ENCODE measurements at places on chromosomes 2 and 18. TPM values are rescaled to one million over a fixed set of nuclear protein-coding genes. Genes with fewer than 3 reads are reported as not detected.

Gene DSC2
- total RNA-seq: under 0.01 TPM

Gene DTYMK
- 83.3 TPM for total RNA-seq

Gene RAB17
- total RNA-seq: 0.12 TPM

Gene CD207
- not detected for total RNA-seq

Gene AGBL5
- total RNA-seq: 23.9 TPM

Gene SIX3
- total RNA-seq: under 0.01 TPM

Gene SP5
- not detected for total RNA-seq

Gene DSG4
- not detected for total RNA-seq

Gene SP9
- total RNA-seq: not detected

Gene DPY30
- 54.9 TPM for total RNA-seq

Gene TNP1
- not detected for total RNA-seq

Gene LAPTM4A
- total RNA-seq: 159 TPM

Gene SERPINB5
- not detected for total RNA-seq

Gene VIT
- total RNA-seq: 0.37 TPM

Gene NOSTRIN
- 0.11 TPM for total RNA-seq

Gene MC4R
- total RNA-seq: not detected

Gene ABCG5
- total RNA-seq: not detected

Gene LIMS2
- total RNA-seq: 1.4 TPM

Gene MEP1B
- not detected for total RNA-seq

Gene KIAA2012
- not detected for total RNA-seq

Gene UGT1A10
- total RNA-seq: not detected

Gene PKDCC
- 55.4 TPM for total RNA-seq

Gene CDK15
- 3.1 TPM for total RNA-seq

Gene CDH19
- total RNA-seq: under 0.01 TPM

Gene BBS5
- 6.0 TPM for total RNA-seq

Gene TMEM169
- 0.66 TPM for total RNA-seq

Gene MIB1
- 82.9 TPM for total RNA-seq

Gene MROH2A
- not detected for total RNA-seq

Gene CRYBA2
- total RNA-seq: not detected

Gene ARHGAP15
- total RNA-seq: not detected

Gene ERCC3
- 53.6 TPM for total RNA-seq

Gene SOX11
- 0.66 TPM for total RNA-seq

Gene RFTN2
- 4.2 TPM for total RNA-seq

Gene BMPR2
- 18.9 TPM for total RNA-seq

All from uterine smooth muscle cell (primary cell).